ENCODE measurements at places on chromosomes 7 and 10. TPM values are rescaled to one million over a fixed set of nuclear protein-coding genes. Genes with fewer than 3 reads are reported as not detected.

DNA sequence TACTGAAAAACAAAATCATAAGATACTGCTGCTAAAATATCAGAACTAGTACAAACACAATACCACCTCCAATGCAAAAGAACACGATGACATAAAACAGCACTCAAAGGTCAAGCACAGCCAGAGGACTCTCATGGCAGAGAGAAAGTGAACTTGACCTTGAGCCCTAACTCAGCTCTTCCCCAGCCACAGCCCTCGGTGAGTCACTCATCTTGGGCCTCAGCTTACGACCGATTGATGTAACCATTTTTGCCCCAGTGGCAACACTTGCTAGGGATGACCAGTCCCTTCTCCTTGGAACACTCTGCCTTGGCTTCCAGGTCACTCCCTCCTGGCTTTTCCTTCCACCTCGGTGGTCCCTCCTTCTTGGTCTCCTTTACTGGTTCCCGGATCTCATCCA lies 77.8 kb downstream of the JAZF1 start:
- peak; percentile 54 for DNase-seq

DNA sequence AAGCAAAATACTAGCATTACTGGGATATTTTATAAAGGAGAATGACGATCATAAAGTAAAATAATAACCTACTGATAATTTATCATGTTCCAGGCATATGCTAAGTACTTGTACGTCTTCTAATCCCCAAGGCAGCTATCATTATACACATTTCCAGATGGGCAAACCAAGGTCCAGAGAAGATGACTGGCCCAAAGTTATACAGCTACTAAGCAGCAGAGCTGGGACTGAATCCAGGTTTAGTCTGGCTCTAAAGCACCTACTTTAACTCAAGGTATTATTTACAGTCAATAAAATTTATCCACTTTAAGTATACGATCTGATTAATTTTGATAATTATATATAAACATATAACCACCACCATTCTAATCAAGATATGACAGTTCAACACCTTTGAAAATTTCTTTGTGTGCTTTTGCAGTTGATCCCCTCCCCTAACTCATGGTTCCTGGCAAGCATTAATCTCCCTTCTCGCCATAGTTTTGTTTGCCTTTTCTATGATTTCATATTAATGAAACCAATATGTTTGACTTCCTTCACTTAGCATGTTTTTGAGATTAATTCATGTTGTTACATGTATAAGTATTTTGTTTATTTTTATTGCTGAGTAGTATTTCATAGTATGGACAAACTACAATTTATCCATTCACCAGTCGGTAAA lies 126.7 kb downstream of the CPEB3 start:
- DNase-seq: no peak

- DNase-seq: no peak
Measured at GRCh38 chr7:74441801-74442200, 11.9 kb upstream of the GTF2IRD1 start.

DNA sequence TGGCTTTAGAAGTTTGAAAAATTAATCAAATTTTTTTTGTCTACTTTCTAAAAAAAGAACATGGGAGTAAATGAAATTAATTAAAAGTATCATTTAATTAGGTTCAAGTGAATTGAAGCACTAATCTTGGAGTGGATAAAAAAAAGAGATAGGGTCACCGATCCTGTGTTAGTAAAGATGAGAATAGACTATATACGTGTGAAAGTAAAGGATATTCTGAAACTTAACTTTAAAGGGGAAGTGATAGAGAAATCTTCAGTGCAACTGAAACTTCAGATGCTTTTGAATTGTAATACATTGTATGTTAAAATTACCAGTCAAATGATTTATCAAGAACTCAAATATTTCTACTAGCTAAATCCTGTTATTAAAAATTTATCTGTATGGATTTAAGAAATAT lies 4.8 kb downstream of the NHLRC2 start:
- DNase-seq: no peak

SAP25 gene
- polyA plus RNA-seq: 0.65 TPM

- no peak for DNase-seq
Measured at GRCh38 chr10:126723226-126723625, 52.7 kb upstream of the C10orf90 start.

DNA sequence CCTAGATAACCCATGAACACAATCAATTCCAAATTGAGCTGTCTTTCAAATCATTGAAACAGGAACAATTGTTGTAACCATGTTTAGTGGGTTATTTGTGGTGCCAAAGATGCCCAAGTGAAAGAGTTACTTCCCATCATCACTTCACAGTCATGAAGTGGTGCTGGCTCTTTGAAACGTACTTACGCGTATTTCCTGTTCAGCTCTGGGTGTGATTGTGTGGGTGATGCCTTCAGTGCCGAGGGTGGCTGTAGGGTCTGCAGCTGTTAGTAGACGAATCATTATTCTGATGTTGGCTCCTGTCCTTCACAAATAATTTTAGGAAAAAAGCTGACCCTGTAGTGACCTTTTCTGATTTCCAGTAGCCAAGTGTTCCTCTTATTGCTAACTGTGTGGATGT lies 323.1 kb upstream of the KIAA1217 start:
- DNase-seq: no peak

TCAF2 gene
- 0.28 TPM for polyA plus RNA-seq

GRCh38 chr7:92750447-92750839 lies 85.9 kb downstream of the CDK6 start:
- DNase-seq: no peak

- DNase-seq: no peak
Measured at GRCh38 chr7:93757426-93757825, 133.1 kb downstream of the TFPI2 start.

ATP6V0A4 gene
- polyA plus RNA-seq: not detected

GRCh38 chr7:70356085-70356786 lies 758.0 kb downstream of the AUTS2 start:
- no peak for DNase-seq

TMEM213 gene
- not detected for polyA plus RNA-seq

DNA sequence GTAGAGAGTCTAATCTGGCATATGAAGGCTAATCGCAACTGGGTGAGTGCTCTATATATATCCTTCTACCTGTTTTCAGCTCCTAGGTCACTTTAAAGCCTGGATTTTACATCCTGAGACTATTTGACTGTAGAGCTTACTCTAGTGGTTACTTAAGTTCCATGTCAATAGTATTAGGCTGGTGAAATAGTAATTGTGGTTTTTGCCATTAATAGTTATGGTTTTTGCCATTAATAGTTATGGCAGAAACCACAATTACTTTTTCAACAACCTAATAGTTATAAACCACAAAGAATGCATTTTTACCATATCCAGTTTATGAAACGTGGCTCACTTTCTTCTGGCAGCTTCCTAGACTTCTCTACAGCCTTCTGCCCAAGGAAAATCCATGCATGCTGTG lies 263.1 kb upstream of the KIAA1217 start:
- no peak for DNase-seq

DNA sequence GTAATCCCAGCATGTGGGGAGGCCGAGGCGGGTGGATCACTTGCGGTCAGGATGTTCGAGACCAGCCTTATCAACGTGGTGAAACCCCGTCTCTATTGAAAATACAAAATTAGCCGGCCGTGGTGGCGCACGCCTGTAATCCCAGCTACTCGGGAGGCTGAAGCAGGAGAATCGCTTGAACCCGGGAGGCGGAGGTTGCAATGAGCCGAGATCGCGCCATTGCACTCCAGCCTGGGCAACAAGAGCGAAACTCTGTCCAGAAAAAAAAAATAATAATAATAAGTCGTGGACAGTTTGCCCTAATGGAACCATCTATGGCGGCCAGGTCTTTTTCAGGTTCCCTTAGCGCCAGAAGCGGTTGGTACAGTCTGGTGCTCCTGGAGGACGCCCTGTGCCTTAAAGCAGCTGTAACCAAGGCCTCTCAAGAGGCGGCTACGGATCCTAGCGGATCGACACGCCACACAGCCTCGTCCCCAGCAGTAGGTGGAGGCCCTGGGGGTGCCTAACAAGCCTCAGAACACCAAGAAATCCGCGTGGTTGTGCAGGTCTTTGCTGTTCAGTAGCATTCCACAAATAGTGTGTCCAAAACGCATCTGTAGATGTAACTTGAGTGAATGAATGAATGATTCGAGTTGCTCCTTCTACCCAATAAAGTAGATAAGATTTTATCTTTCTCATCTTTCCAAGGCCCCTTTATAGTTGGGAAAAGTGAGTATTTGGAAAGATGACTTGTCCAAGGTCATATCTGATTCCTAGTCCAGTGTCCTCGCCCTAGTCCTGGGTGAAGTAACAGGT lies 982 bp downstream of the PGAM1 start:
- DNase-seq: no peak

DNA sequence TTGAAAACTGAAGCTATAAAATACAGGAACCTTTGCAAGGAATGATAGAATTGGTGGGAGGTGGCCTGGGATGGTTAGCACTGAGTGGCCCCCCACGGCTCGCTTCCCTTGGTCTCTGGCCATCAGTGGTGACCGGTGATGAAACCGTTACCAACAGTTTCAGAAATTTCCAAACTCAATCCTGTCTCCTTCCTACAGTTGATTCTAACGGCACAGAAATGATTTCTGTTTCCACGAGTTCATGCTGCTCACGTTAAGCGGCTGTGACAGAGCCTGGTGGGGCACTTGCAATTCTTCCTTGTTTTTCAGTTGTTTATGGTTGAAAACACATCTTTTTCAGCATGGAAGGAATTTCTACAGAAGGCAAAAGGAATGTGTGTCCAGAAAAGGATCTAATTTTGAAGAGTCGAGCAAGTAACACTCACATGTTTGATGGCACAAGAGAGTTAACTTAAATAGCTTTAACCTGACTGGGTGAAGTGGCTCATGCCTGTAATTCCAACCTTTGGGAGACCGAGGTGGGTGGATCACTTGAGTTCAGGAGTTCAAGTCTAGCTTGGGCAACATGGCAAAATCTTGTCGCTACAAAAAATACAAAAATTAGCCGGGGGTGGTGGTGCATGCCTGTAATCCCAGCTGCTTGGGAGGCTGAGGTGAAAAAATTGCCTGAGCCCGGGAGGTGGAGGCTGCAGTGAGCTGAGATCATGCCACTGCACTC lies 100.1 kb downstream of the DNAJB6 start:
- DNase-seq: no peak

Data from heart left ventricle (tissue), 16 donors.